Activated CD8-positive, alpha-beta memory T cell treated with anti-CD3 and anti-CD28 coated beads, Interleukin-2, amount 10 ng/mL, durations not matched to agents 7 days and 5 days (primary cell): ENCODE measurements at places on chromosomes 1 and 21. TPM values are rescaled to one million over a fixed set of nuclear protein-coding genes. Genes with fewer than 3 reads are reported as not detected.

ASPM gene
- 91.3 TPM for total RNA-seq

CCDC30 gene
- total RNA-seq = 1.5 TPM

CSDE1 gene
- total RNA-seq = 331 TPM

KPRP gene
- not detected for total RNA-seq

TENT5C gene
- 41.6 TPM for total RNA-seq

SPRR2A gene
- total RNA-seq = not detected

MAP1LC3C gene
- total RNA-seq = not detected

MAN1C1 gene
- total RNA-seq = 20.0 TPM

CCDC185 gene
- not detected for total RNA-seq
